ENCODE measurements at places on chromosomes 16 and 17.

DNA sequence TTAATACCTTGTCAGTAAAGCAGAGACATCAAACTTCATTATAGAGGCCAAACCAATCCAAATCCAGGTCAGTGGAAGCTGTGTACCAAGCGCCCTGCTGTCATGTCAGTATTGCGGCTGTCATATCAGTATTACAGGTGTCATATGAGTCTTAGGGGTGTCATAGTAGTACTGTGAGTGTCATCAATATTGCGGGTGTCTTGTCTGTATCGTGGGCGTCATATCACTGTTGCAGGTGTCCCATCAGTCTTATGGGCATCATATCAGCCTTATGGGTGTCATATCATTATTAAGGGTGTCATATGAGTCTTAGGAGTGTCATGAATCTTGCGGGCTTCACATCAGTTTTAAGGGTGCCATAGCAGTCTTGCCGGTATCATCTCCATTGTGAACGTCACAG lies 6.0 kb upstream of the PRDM7 start:
- no peak for DNase-seq

GRCh38 chr16:51988977-51989376 lies 558.0 kb downstream of the TOX3 start:
- no peak for DNase-seq

- no peak for DNase-seq
Observed at GRCh38 chr17:76997981-76998531, 129.9 kb downstream of the MGAT5B start.

- DNase-seq = peak; percentile 24
Observed at GRCh38 chr17:58120195-58120822, 27.9 kb upstream of the OR4D1 start.

GRCh38 chr17:80936723-80937122 lies 54.9 kb upstream of the CHMP6 start:
- DNase-seq = no peak

DNA sequence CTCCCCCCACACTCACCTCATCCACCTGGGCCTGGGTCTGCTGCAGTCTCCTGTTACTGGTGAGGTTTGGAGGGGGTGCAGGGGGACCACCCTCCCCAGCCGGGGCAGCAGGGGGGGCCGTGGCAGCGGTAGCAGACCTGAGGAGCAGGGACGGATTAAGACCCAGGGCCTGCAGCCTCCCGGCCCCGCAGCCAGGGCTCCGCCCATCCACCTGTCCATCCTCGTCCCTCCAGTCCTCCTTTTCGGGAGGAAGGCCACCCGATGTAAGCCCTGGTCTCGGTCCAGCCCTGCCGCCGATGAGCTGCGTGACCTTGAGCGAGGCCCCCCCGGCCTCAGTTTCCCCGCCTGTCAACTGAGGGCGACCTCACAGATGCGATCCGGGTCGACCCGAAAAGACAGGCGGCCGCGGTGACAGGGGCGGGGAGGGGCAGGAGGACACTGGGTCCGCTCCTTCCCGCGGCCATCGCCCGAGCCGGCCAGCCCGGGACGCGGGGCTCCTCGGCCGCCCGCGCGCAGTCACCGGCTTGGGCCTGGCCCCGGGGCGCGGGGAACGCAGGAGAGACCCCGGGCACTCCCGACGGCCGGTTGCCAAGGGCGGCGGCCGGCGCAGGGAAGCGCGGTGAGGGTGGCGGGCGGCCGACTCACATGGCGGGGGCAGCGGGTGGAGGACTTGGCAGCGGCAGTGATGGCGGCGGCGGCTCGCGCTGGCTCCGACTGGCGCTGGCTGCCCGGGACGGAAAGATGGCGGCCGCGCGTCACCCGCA lies at the start of gene VAMP2:
Gene VAMP2 (minus strand): TSS at position 716 of the 764 bp plus-strand sequence. CDS start 69 bp downstream, at position 647.
- no peak for DNase-seq

DNA sequence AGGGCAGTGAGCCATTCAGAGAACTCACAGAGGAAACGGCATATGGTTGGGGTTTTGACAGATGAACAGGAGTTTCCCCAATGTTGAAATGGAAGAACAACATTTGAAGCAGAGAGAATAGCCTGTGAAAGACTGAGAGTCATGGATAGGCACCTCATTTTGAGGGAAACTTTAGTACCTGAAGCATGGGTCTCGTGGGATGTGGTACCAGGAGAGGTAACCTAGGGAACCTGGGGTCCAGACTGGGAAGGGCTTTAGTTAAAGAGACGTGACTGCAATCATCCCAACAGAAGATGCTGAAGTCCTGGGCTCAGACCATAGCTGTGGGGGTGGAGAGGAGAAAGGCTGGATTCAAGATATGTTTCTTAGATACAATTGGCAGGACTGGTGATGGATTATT lies 137.8 kb upstream of the CCL2 start:
- DNase-seq = no peak

DNA sequence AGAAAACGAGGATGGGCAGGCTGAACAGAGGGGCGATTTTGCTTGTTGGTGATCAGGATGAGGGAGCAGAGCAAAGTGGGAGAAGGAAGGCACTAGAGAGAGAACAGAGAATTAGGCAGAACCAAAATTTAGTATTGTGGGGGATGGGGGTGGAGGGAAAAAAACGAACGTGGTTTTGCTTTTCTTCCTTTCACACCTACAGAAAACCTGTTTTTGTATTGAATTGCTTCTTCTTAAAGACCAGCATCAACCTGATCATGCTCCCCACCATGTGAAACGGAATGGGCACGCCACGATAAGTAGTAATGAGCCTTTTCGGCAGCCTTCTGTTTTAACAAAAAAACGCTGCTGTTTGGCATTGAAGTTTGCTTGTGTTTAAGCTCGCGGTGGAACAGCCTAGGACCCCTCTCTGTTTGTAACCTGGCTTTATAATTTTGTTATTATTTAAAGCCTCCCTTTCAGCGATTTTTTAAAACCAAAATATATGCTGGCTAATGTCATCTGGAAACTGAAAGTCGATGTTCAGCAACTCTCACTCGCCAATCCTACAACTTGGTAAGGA lies 36.8 kb downstream of the ERCC4 start:
- no peak for DNase-seq

GRCh38 chr16:14072360-14072759 lies 1.2 kb downstream of the MRTFB start:
- DNase-seq = no peak

GRCh38 chr16:7037495-7037894 lies 295.1 kb upstream of the RBFOX1 start:
- no peak for DNase-seq

- no peak for DNase-seq
Observed at GRCh38 chr16:55500530-55501011, 8.3 kb upstream of the LPCAT2 start.

- no peak for DNase-seq
Observed at GRCh38 chr17:37274461-37274860, 101.3 kb upstream of the C17orf78 start.

DNA sequence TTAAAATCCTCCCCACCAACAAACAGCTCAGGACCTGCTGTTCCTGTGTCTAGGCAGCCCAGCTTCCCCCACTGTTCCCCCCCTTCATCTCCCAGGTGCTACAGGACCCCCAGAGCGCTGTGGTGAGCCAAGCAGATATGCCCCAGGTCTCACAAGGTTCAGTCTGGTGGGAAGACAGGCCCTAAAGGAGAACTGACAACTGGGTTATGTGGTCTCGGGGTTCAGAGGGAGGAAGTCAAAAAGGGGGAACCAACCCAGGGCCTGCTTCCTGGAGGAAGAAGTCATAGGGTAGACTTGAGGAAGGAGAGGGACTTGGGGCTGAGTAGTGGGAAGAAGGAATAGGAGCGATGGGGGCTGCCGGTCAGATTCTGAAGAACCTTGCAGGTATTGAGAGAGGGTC lies 2.6 kb downstream of the RIPOR1 start:
- no peak for DNase-seq

DNA sequence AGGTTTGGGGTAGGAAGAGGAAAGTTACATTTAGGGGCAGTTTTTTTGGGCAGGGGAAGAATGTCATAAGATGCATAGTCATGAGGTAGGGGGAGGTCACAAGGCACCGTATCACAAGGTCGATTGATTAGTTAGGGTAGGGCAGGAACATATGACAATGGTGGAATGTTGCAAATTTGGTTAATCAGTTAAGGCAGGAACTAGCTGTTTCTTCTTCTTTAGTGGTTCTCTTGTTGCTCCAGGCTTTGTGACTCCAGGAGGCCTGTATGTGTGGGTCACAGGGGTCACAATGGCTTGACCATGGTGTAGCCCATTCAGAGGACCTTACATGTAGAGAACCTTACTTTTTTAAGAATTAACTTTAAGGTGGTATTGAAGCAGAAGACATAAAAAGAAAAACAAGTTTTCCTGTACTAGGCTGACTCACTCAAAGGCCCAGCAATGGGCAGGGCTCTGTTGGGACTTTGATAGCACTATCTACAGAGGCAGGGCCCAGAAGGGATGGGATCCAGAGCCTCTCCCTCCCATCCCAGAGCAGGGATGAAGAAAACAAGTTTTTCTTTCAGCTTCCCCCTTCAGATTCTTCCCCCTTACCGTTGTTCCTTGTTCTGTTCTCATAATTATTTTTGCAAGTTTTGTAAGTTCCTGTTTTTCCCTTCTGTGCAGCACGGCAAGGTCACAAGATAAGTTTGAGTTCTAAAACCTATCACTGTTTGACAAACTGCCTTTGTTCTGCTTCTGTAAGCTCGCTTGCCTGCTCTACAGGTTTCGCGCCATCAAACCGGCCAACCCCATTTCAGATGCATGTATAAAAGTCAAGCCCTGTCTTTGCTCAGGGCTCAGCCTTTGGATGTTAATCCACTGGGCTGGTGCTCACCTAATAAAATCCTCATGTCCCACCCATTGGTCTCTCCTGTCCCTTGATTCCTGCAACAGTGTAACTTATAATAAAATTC lies 45.8 kb upstream of the ATF7IP2 start:
- DNase-seq = no peak

DNA sequence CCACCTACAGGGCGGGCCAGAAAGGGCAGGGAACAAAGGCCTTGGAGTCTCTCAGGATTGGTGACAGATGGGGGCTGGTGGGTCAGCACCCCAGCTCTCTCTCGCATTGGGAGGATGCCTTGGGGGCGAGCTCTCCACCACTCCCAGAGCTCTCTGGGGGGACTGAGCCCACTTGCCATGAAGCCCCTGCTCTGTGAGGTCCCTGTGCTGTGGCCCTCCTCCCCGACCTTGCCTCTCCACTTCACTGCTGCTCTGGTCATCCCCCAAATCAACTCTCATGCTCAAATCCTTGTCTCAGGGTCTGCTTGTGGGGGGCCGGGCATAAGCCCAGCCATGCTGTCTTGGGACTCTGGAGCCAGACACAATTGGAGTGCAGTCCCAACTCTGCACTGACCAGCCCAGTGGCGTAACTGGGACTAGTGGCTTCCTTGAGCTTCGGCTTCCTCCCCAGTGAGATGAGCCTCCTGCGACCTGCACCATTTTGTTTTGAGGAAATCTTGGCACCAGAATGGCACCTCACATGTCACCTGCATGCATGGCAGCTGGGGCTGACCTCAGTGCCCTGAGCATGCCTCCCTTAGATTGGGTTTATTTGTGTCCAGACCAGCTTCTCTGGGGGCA lies 184.5 kb downstream of the IRF8 start:
- no peak for DNase-seq

DNA sequence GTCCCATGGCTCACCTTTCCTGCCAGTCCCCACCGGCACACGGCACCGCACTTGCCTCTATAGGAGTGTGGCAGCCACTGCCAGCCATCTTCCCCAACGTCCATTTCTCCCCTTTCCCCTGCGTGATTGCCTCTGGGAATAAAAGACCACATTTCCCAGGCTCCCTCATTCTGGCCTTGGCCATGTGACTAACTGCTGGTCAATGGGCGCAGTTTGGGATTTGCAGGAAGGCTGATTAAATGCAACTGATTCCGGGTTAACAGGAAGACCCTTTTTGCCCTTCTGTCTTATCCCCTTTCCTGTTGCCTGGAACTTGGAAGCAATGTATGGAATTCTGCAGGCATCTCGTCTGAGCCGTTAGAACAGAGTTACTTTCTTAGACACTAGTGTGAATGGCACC lies 3.0 kb downstream of the BTBD17 start:
- no peak for DNase-seq

DNA sequence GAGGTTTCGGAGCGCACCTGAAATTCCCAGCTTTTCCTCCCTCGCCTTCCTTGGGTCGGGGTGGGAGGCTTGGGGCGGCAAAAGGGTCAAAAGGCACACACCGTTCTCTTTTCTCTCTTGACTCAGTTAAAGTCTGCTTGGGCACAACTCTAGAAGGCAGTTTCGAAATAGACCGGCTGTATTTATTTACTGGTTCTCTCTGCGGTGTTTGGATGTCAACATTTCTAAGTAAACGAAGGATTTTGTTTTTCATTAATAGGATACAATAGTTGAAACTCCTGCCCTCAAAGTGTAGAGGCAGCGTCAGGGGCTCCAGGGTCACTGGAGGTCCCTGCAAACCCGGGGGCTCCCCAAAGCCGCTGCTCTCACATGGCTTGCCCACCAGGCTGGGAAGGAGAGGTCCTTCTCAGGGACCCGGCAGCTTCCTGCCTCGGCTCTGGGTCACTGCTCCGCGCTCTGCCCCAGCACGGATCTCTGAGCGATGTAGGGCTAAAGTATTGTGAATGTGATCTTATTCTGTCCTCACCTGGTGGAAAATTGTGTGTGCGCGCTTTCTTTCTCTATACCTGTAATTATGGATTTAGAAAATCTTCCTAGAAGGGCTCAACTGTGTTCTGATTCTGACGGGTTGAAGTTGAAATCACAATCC lies 952 bp downstream of the BMERB1 start:
- DNase-seq = no peak

DNA sequence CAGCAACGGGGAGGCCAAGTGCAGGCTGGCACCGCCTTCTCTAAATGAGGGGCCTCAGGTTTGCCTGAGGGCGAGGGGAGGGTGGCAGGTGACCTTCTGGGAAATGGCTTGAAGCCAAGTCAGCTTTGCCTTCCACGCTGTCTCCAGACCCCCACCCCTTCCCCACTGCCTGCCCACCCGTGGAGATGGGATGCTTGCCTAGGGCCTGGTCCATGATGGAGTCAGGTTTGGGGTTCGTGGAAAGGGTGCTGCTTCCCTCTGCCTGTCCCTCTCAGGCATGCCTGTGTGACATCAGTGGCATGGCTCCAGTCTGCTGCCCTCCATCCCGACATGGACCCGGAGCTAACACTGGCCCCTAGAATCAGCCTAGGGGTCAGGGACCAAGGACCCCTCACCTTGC lies 18.5 kb downstream of the NGFR start:
- DNase-seq = no peak

- no peak for DNase-seq
Observed at GRCh38 chr16:12220766-12221165, 244.2 kb downstream of the SNX29 start.

DNA sequence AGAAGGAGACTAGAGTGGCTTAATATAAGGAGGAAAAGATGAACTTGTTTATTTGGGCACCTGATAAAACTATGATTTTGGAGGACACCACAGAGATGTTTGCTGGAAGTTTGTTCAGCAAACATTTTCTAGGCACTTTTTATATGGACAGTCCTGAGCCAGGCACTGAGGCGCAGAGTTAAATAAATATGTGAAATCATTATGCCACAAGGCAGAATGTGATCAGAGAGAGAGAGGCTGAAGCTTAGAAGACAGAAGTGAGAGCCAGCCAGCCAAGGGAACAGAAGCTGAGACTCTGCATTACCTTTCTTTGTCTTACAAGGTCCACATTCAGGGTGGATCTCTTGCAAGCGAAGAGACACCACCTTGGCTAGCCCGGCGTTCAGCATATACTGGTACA lies 21.4 kb downstream of the GTF3C1 start:
- no peak for DNase-seq

- DNase-seq = no peak
Observed at GRCh38 chr17:4901108-4901647, 1.7 kb downstream of the CHRNE start.
